ENCODE measurements at places on chromosomes 11 and 22.

DNA sequence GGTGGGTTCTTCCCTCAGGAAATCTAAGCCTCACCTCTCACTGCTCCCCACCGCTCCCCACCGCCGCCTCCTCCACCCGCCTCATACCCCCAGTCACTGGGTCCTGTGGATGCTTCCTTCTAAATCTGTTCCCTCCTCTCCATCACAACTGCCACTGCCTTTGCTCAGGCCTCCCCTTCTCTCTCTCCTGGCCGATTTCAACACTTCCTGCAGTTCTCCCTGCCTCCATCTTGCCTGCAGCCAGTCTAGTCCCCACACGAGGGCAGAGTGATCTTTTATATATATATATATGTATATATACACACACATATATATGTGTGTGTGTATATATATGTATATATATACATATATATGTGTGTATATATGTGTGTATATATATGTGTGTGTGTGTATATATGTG, 27.8 kb downstream of the CREB3L1 start:
- peak; percentile 61 for DNase-seq

DNA sequence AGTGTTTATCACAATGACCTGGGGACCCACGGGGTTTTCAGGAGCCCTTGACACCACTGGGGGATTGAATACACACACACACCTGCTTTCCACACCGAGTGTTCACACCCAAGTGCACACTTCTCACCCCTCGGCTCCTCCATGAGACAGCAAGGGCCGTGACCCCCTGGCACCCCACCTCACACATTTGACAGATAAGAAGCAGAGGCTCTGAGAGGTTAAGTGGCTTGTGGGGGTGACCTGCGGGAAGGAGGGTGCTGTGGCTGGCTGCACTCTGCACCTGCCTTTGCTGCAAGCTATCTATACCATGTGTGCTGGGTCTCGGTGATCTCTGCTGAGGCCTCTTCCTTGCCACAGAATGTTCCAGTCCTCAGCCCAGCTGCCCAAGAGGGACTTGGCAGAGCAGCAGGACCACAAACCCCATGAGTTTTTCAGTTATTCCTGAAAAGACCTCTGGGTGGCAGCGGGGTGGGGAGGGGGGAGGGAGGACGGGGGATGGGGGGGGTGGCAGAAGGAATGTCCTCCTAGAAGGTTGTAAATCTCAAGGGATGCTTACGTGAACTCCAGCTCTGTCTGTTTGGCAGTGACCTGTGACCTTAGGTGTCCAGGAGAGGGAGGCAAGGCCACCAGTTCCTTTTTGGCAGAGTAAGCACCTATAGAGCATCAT, 47.9 kb upstream of the RFPL3 start:
- DNase-seq: no peak

GRCh38 chr11:65796726-65797601, 10.1 kb downstream of the OVOL1 start:
- DNase-seq: no peak

- DNase-seq: no peak
These were observed 86.8 kb downstream of the PRMT3 start for GRCh38 chr11:20474176-20474881.

- peak; percentile 50 for DNase-seq
These were observed 36.0 kb upstream of the LDLRAD3 start for GRCh38 chr11:35907648-35908431.

DNA sequence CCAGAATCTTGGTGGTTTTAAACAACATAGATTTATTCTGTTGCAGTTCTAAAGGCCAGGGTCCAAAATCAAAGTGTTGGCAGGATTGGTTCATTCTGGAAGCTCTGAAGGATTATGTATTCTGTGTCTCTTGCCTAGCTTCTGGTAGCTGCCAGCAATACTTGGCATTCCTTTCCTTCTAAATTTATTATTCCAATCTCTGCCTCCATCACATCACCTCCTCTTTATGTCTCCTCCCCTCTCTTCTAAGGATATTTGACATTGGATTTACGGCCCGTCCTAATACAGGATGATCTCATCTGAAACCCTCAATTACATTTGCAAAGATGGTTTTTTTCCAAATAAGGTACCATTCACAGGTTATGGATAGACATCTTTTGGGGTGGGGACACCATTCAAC, 186.5 kb downstream of the SBF2 start:
- peak; percentile 48 for DNase-seq

GRCh38 chr11:93945596-93945995, 75.6 kb upstream of the HEPHL1 start:
- no peak for DNase-seq

GRCh38 chr11:68508425-68508824, 47.9 kb downstream of the PPP6R3 start:
- peak; percentile 51 for DNase-seq

GRCh38 chr22:30088468-30088867, 8.2 kb downstream of the HORMAD2 start:
- no peak for DNase-seq

DNA sequence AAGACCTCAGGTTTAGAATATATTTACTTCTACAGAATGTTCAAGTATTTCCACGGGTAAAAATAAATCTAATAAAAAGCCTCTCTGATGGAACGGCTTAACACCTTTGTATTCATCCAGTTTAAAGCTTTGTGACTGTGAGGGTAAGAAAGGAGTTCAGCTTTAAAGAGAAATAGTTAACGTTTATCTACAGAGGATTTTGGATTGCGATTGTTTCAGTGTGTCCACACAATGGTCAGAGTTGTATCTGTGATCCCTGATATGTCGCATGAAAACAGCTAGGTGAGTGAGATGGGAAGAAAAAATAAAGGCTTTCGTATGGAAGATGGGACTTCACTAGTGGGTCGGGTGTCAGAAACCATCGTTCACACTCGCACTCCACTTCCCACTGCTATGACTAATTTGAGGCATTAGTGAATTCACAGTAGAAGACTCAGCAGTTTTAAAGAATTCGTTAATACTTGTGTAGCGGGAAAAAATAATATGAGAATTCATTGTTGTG, 1.6 kb downstream of the APLP2 start:
- DNase-seq: peak; percentile 52

GRCh38 chr11:35980686-35981390, 37.0 kb downstream of the LDLRAD3 start:
- no peak for DNase-seq

DNA sequence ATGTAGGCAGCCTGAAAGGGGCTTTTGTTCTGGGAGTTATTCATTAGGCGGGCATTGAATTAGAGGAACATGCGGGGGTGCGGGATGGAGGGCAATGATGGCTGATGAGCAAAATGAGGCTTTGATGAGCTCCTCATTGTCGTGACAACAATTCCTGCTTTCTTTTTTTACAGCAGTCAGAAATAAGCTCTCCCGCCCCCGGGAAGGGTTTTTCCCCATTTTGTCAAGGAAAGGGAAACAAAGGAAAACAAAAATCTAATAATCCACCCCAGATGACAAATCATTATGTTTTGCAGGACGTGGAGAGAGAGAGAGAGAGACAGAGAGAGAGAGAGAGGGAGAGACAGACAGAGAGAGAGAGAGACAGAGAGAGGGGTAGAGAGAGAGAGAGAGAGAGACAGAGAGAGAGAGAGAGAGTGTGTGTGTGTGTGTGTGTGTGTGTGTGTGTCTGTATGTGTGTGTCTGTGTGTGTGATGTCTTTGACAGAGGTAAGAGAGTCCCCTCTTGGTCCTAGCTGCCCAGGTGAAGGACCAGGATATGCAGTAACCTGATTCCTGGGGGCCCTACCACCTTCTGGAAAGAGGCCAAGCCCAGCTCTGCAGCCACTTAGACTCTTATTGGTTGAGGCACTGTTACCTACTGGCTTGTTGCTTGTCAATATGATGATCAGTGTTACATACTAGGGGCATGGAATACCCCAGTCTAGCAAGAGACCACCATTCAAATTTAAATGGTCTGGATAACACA, 46.7 kb upstream of the PARVA start:
- peak; percentile 6 for DNase-seq

DNA sequence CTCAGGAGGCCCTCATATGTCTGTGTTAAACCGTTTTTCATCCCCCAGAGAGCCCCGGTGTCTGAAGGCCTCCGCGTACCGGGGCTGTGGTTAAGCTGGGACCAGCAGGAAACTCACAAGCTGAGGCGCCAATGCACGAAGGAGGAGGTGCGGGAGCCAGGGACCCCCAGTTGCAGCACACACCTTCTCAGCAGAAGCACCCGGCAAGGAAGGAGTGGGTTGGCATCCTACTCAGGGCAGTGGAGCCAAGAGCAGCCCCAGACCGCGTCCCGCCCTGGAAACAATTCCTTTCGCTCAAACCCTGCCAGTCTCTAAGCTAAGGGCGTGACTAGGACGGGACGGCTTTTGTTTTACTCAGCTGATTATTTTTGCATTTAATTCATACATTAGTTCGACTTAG, 726.9 kb downstream of the BRD1 start:
- no peak for DNase-seq

GRCh38 chr11:68042219-68043028, 3.6 kb downstream of the TCIRG1 start:
- no peak for DNase-seq

GRCh38 chr11:34343153-34343552, 14.7 kb downstream of the ABTB2 start:
- peak; percentile 90 for DNase-seq

DNA sequence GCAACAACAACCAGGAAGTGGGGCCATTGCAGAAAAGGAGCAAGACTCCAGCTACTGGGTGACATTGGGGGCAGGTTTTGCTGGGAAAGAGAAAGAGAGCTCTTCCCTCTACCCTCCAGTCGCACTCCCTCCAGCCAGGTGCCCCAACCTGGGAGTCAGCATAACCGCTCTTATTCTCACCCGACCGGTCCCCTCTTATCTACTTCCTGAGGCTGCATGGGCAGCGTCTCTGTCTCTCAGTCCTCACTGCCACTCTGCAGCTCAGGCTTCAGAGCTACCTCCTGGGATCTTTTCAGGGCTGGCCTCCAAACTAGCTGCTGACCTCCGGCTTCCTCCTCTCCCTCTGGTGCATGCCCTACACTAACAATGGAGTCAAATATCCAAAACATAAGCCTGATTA, 5.1 kb downstream of the ZNF70 start:
- no peak for DNase-seq

GRCh38 chr11:110524238-110524637, 94.5 kb downstream of the FDX1 start:
- DNase-seq: peak; percentile 92

DNA sequence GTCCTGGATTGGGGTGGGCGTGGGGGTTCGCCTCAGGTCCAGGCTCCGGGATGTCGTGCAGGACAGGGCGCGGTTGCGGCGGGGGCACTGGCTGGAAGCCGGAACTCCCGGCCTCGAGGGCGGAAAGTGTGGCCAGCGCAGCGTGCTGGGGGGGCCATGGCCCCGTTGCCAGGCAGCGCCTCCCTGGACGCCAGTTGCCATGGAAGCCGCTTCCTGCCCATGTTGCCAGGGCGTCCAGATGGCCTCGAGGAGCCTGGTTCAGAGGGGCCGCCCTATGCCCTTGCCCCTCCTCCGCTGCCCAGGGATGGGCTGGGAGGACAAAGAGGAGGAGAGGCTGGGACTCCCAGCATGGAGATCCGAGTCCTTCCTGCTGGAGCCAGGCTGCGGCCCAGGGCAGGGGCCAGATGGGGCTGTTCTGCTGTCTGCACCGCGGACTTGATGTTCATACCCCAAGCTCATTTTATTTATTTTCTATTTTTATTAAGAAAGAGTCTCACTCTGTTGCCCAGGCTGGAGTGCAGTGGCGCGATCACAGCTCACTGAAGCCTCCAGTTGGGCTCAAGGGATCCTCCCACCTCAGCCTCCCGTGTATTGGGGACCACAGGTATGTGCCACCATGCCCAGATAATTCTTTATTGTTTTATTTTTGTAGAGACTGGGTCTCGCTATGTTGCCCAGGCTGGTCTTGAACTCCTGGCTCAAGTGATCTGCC, 4.6 kb upstream of the CCDC188 start:
- DNase-seq: peak; percentile 78

DNA sequence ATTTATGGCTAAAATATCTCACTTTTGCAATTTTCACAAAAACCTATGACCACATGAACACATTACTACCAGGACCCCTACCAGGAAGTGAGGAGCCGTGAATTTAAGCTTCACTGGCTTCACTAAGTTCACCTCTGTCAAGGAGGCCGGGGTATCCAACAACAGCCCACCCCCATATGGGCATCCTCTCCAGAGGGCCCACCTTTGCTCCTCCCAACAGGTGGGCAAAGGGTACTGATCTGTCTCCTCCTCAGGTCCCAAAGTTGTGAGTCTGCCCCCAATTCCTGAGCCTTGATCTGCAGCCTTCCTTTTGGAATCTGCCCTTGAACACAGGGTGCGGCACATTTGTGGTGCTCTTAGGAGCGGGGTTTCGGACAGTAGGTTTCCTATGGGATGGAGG, 66.9 kb downstream of the OTOG start:
- no peak for DNase-seq

DNA sequence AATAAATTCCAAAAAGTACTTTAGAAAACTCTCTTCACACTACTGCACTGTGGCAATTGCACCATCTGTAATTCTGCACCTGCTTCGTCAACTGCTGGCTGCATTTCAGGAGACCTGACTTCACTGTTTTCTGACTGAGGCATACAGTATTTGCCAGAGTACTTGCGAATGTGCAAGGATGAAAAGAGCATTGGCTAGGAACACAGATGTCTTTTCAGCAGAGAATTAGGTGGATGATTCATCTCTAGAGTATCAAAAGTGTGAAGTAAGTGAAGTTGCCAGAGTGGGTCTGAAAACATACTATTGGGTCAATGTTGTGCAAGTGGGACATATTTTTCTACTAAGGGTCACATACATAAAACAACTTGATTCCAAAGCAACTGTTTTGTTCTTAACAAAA, 427.5 kb upstream of the CCDC90B start:
- no peak for DNase-seq

DNA sequence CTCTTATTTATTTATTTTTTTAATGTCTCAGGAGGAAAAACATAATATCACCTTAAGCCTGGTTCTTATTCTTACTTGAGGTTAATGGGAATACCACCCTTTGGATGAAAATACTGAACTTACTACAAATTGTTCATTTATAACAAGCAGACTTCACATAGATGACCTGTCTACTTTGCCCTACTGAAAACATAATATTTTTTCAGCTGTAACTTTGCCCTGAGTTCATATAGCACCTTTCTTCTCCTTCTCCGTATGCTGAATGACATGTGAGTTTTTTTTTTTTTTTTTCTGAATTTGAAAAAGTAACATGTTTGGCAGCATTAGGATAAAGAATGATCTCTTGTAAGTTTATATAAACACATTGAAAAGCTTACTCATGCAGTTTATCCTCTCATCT, 186.8 kb downstream of the TMEM135 start:
- DNase-seq: no peak

- DNase-seq: no peak
These were observed 11.7 kb upstream of the MRGPRE start for GRCh38 chr11:3243880-3244279.

GRCh38 chr11:61802605-61803004, 9.9 kb downstream of the FEN1 start:
- no peak for DNase-seq

- peak; percentile 91 for DNase-seq
These were observed at the start of gene TTC12 for GRCh38 chr11:113314389-113315301. TTC12 (plus strand) TSS chr11:113314583; CDS start chr11:113316258, 1,675 bp downstream.

GRCh38 chr22:35910003-35910769, 118.4 kb downstream of the RBFOX2 start:
- peak; percentile 38 for DNase-seq

DNA sequence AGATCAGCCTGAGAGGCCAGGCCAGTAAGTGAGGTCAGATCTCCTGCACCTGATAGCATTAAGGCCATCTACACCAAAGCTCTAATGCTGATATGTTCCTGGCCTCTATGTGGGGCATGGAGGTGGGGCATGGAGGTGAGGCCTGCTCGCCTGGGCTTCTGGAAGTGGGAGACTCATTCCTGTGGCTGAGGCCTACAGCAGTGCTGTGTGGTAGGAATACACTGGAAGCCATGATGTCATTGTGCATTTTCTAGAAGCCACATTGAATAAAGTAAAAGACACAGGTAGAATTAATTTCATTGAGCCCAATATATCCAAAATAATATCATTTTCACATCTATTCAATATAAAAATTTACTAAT, 2.7 kb downstream of the PNPLA3 start:
- no peak for DNase-seq

All from EH (cell line).